Astrocyte of the hippocampus (primary cell): ENCODE measurements at places on chromosomes 6 and 20.
A peak's percentile ranks its signal among the peaks of the same experiment; 100 is the strongest.

DNA sequence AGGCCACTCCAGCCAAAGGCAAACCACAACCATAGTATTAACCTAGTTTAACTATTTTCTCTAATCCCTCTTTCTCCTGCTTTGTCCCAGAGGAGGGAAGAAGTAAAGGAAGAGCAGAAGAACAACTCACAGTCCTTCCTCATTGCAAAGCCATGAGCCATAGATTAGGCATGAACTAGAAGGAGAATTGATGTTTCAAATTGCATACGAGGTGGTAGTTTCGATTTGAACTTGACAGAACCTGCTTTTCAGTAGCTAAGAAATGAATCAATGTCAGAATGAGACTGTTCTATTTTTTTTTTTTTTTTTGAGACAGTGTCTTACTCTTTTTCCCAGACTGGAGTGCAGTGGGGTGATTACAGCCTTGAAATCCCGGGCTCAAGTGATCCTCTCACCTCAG, 48.3 kb downstream of the PROKR2 start:
- DNase-seq = no peak

GRCh38 chr20:39289316-39289715, 327.2 kb downstream of the DHX35 start:
- DNase-seq = no peak

DNA sequence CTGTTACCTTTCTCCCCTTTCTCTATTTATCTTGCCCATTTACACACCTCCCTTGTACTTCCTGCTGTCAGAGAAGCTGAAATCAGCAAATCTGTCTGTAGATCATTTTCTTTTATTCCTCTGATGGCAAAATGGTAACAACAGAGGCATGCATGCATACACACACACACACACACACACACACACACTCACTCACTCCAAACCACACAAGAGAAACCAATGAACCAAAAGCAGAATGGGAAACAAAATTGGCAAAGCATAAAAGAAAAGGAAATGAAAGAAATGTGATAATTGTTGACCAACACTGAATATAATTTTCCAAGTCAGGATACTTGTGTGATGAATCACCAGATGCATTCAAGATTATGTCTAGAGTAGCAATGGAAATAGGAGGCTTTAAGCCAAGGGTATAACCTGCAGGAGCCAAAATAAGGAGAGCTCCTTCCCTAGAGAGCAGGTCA, 172.4 kb downstream of the PLCB4 start:
- DNase-seq = peak; percentile 94

DNA sequence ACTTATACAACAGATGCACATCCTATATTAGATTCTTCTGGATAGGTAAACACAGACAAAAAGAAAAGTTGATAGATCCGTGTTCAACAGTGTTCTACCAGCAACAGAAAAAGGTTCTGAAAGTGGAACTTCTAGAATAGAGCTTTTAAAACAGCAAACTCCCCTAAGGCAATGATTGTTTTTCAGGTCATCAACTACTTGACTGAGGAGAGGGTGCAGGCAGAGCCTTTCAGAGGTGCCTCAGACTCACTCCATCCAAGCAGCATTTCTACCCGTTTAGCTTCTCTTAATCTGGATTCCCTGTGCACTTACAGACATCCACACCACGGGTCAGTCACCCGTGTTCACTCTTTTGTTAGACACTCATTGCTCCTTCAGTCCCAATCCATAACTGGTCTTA, 28.9 kb downstream of the FYN start:
- DNase-seq = no peak

DNA sequence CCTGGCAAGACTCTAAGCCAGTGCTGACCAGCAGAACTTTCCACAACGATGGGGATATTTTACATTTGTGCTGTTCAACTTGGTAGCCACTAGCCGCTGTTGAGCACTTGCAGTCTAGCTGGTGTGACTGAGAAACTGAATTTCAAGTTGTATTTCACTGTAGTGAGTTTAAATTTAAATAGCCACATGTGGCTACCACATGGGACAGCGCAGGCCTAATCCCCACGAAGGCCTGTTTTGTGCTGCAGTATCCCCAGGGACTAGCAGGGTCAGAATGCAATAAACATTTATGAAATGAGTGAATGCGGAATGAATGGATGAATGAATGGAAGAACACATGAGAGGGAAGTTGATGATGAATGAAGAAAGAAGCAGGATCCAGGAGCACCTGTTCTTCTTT, 115.8 kb downstream of the TRERF1 start:
- DNase-seq = no peak
